ENCODE measurements at places on chromosomes 3 and 15.

DNA sequence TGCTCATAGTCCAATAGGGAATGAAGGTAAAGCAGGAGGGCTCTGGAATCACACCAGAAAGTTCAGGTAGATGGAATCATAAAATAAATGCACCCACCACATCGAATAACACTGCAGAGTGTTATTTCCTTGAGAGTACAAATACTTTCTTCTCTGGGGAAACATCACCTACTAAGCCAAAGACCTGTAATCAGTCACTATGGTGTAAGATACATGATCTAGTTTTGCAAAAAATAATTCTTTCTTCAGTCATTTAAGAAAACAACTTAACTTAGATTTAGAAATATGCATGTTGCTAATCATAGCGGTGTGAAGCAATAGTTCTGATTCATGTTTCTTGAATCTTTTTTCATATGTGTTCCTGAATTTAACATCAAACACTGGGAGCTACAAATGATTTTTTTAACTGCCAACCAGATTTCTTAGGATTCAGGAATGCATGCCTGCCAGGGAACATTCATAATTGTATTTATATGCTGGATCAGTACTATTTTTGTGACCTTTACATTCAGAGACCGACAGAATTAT is 40.2 kb upstream of the MEIS2 start:
- DNase-seq = no peak

DNA sequence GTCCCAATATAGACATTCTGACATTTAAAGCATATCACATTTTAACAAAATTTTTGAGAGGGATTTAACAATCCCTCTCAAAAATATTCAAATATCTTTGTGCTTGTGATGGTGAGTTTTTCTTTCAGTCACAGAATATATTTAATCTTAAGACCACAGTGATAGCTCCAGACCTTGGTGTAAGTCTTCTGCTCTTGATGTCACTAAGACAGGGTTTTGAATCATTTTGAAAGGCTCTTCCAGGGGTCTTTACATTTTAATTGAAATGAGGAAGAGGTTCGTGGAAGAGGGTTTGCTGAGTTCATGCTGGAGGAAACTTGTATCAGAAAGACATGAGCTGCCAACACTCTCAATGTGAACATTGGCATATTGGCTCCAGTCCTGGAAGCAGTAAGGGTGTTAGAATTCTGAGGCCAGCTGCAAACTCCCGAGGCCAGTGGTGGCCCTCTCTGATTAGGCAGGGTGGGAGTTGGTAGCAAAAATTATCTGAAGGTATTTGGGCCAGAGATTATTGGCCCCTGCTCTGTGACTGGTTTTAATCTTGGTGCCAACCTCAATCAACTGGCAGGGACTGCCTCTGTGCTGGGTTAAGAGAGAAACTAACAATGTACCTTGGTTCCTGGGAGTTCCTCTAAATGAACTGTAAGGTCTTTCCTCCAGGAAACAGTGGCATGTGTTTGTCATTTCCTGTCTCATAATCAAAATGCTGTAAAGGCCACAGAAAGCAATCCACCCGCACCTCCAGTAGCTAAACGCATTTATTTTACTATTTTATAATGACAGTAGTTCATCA is 5.3 kb downstream of the POU1F1 start:
- DNase-seq = no peak

DNA sequence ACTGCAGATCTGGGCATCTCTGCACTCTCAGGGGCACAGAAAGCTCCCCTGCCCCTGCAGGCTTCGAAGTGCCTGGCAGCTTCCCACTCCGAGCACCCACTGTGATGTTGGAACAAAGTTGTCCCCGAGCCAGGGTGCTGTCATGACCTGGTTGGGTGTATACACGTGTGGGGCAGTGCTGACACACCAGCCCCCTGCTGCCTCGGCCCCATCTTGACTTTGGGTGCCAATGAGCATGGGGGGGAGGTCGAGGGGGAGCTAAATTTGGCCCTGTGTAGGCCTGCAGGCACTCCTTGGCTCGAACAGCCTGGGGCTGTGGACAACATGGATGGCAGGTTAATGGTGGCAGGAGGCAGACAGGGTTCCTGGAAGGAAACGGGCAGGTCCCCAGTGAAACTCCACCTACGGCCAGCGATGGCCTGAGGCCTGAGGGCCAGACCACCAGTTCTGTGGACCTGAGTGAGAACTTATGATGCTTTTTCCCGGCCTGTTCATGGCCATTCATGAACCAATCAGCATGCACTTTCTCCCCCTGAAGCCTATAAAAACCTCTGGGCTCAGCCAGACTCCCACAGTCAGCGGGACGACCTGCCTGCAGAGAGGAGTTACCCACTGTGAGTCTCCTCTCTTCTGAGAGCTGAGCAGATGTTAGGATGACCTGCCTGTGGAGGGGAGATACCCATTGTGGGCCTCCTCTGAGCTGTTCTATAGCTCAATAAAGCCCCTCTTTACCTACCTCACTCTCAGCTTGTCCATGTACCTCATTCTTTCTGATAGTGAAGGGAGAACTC is 1029.1 kb upstream of the GBE1 start:
- DNase-seq = no peak

- DNase-seq = no peak
Measured at GRCh38 chr3:58073301-58074108, 65.3 kb downstream of the FLNB start.

DNA sequence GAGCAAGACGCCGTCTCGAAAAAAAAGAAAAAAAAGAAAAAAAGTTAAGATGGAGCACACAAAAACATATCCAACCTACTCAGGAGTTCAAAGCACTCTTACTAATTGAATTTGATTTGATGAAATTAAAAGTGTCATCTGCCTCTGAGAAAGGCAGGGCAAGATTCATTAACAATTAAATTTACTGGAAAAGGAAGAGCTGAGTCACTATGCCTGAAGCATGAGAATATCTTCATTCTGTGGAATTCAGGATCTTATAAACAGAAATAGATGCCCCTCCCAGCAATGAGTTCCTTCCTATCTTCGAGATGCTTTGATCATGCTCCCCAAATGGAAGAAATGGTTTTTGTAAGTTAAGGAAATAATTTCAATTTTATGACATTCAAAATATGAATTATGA is 61.0 kb upstream of the ST3GAL6 start:
- DNase-seq = no peak

DNA sequence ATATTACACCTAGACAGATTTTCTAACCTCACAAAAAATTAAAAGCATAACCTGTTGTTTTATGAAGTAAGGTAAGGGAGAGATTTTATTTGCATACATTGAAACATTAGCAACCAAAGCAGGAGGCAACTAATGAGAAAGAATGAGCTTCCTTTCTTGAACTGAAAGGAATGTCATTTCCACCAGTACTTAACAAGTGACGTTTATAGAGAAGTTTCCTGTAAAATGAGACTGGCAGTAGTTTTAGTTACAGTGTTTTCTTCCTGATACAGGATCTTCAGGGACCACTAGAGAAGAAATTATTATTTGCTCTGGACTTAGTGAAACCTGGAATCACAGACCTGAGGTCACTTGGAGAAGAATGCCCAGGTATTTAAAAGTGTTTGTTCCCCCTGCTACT is 27.4 kb upstream of the FRMD5 start:
- no peak for DNase-seq

Measured in SW480 (cell line).